ENCODE measurements at places on chromosomes 13 and 19.

DNA sequence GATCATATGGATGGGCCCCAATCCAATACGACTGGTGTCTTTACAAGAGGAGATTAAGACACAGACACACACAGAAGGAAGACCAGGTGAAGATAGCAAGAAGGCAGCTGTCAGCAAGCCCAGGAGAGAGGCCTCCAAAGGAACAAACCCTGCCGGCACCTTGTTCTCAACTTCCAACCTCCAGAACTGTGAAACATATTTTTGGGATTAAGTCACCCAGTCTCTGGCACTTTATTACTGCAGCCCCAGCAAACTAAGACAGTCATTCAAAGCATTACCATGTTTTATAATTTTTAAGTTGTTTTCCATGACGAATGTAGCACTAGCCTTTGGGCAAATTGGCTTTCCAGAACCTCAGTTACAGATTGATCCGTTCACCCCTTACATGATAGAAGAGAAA, 11.3 kb downstream of the STARD13 start:
- no peak for DNase-seq

GRCh38 chr19:18468517-18468916, 30.6 kb upstream of the ISYNA1 start:
- DNase-seq = peak; percentile 56

DNA sequence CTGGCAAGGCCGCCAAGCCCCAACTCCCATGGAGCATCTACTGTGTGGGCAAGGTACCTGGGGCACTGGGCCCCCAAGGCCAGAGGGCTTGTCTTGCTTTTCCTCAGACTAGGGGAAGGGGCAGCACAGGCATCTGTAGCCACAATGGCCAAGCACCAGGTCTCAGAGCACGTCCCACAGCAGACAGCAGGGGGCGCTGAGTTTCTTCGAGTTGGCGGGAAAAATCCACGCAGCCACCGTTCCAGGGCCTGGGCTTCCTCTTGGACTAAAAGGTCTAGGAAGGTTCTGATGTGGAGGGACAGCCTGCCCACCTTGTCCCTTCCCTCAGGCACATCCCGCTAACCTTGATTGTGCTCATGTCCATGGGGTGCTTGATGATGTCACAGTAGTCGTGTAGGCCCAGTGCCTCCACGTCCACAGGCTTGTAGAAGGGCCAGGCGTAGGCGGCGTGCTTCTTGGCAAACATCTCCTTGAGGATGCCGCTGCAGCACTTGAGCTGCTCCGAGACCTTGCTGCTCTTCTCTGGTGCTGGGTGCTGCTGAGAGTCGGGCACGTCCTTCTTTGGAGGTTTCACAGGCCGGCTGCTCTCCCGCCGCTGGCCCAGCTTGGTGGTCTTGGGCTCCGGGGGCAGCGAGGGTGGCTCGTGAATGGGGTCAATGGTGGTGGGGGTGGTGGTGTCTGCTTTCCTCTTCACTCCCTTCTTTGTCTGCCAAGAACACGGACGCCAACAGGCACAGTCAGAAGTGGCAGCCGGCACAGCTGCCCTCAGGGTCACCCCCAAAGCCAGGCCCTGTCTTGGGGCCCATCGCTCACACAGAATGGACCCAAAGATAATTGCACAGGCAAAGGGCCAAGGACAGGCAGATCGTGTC, 32.0 kb upstream of the EPHX3 start:
- DNase-seq = peak; percentile 87

DNA sequence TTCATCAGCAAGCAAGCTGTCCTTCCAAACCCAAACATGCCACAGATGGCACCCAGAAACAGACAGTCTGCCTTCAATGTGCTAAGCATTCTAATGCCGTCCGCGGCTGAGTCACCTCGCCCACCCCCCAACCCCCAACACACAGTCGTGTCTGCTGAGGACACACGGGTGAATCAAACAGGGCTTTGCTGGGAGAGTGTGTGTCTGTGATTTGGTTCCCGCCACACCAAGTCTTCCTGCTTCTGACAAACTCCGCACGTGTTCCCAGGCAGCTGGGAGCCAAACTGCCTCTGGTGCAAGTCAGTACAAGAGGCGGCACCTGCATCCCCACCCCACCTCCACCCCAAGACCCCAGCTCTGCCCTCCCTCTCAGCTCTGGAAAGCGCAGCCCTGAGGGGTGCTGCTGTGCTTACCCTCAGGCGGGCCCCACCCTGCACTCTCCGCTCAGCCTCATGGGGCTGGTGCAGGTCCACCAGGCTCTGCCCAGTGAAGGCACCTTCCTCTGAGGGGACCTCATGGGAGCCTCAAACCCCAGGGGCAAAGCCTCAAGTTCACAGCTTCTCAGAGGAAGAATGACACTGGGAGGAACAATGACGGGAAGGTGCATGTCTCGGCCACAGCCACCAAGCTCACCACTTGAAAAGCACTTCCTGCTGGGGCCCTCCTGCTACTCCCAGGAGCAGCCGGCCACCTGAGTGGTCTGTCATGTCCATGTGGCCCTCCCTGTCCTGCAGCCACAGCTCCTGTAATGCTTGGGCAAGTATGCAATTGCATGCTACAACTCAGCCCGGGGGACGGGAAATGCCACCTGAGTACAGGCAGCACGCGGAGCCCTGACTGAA, 15.0 kb upstream of the SLC35E1 start:
- DNase-seq = peak; percentile 7

DNA sequence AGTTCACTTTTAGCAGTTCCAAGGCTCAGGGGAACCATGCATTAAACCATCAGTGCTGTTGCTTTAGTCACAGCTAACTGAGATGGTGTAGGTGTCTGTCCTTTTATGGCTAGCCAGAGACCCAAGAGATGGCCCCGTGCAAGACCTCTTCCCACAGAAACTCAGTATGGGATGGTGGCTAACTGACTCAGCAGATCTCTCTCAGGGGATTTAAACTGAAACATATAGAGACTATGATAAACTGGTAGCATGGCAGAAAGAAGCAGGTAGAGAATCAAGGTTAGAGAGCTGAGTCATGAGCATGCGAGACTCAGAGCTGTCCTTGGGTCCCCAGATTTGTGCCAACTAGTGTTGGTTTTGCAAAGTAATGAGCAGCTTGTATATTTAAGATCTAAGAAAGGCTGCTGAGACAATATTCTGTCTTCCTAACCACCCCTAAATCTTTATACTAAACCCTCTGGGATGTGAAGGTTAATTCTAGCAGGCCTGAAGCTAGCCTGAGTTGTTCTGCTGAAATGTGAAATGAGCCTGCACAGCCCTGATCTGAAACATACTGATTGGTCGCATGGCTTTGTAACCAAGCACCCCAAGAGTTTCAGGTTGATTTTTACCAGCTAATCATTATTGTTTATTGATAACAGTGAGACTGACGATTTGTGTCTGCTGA, 6.5 kb upstream of the SCEL start:
- DNase-seq = no peak

- no peak for DNase-seq
These were observed 7.8 kb upstream of the SYCN start for GRCh38 chr19:39211731-39212374.

DNA sequence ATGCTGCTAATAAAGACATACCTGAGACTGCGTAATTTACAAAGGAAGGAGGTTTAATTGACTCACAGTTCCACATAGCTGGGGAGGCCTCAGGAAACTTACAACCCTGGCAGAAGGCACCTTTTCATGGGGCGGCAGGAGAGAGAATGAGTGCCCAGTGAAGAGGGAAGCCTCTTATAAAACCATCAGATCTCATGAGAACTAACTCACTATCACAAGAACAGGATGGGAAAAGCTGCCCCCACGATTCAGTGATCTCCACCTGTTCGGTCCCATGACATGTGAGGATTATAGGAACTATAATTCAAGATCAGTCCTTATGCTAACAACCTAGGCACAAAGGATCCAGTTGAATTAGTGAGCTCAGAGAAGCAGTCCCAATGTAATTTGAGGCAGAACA, 59.4 kb downstream of the GPC6 start:
- DNase-seq = no peak

- DNase-seq = peak; percentile 70
These were observed 51.3 kb downstream of the WDR87 start for GRCh38 chr19:37855098-37855497.

DNA sequence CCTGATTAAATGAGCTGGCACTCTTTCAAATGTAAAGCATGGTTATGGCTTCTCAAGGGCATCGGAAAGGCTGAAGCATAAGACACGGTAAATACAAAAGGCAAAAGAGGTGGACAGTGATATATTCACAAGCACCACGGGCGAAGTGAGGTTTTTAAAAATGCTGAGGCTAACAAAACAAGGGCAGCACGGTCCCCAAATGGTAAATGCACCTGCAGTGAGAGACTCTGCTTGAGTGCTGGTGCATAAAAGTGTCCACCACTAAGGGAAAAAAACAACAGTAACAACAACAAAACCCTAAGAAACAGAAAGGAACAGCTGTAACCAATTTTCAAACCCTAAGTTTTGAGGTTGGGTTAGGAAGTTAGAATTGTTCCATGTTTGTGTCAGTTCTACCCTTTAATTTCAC, 234.9 kb downstream of the PCDH9 start:
- no peak for DNase-seq

- DNase-seq = peak; percentile 54
These were observed 48.6 kb upstream of the ARHGEF7 start for GRCh38 chr13:111066544-111066943.

DNA sequence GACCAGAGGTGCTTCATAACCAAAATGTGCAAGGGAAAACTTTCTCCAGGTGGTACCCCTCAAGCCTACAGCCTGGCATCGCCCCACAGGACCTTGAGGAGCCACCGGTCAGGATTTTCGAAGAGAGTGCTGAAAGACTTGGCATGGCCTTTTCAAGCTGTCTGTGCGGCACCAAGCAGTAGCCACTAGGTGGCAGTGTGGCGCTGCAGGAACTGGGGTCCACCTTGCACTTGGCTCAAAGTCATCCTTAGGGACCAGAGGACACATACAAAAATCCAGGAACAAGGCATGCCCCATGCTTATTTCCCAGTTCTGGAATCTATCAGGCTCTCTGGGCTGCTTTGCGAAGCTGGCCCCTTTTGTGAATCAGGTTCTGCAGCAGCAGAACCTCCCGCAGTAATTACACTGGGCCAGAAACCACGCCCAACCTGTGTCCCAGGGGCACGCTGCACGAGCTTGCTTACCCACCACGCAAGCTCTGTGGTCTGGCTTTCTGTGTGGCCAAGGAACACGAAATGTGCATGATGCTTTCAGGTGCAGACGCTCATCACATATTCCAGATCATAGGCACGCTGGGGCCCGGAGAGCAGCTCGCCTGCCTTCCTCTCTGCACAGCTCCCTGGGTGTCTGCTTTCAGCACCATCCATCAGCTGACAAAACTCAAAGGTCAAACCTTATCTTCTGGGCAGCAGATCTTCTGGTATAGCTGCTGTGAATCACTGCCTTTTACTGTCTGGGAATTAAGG, 87.2 kb downstream of the SLC7A1 start:
- DNase-seq = peak; percentile 91

DNA sequence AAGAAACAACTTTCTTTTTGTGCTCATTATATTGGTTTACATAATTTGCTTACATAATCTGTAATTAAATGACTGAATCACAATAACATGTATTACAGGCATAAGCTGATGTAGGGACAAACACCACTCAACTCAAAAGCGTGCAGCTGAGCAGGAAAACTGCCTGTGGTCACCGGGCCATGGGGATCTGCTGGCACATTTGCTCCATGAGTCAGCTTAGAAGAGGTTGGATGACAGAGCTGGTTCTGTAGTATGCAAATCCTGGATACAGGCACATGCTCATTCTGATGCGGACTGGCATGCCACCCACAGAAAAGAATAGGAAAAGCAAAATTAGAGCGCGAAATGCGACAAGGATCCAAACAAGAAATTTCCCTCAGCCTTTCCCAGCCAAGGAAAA, 128.6 kb downstream of the USP12 start:
- DNase-seq = no peak
